ENCODE measurements at places on chromosomes 13 and 19. TPM values are rescaled to one million over a fixed set of nuclear protein-coding genes. Genes with fewer than 3 reads are reported as not detected.
A peak's percentile ranks its signal among the peaks of the same experiment; 100 is the strongest.

The KCNN1 gene
- 2.7 TPM for polyA plus RNA-seq

The NAPSA gene
- 23.2 TPM for polyA plus RNA-seq

The HS6ST3 gene
- polyA plus RNA-seq: 0.05 TPM

The SPRED3 gene
- polyA plus RNA-seq: 0.41 TPM

The VSIG10L gene
- polyA plus RNA-seq: 3.2 TPM

The KLK11 gene
- 5.0 TPM for polyA plus RNA-seq

The LILRA2 gene
- 0.76 TPM for polyA plus RNA-seq

The OXGR1 gene
- polyA plus RNA-seq: 0.36 TPM

The ACP7 gene
- 0.13 TPM for polyA plus RNA-seq

The AZU1 gene
- 1.9 TPM for polyA plus RNA-seq

The MBD3L2 gene
- not detected for polyA plus RNA-seq

The ONECUT3 gene
- polyA plus RNA-seq: 0.06 TPM

The ADPRHL1 gene
- 12.4 TPM for polyA plus RNA-seq

The PRODH2 gene
- 0.21 TPM for polyA plus RNA-seq

The MLLT1 gene
- 63.7 TPM for polyA plus RNA-seq

The CCDC8 gene
- polyA plus RNA-seq: 63.5 TPM

The LNX2 gene
- 17.8 TPM for polyA plus RNA-seq

The MEF2B gene
- 3.5 TPM for polyA plus RNA-seq

The NALCN gene
- polyA plus RNA-seq: 0.34 TPM

GRCh38 chr13:33933810-33934209 lies 115.9 kb downstream of the RFC3 start:
- no peak for DNase-seq

GRCh38 chr13:90984756-90985155 lies 362.7 kb upstream of the MIR17HG start:
- DNase-seq: no peak

DNA sequence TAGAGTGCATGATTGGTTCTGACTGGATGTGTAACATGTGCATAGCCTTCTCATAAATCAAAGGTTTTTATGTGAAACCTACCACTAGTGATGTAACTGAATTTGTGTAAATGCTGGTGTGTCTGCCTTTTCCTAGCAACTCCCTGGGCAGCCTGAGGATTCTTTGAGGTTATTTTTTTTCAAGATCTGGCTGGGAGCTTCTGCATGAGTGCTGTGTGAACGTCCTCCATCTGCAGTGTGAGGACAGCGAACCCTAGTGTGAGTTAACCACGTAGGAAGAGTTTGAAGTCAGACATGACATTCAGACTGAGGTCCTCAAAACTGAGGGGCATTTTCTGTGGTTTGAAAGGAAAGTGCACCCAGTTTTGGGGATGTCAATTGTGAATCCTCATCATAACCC lies 39.9 kb downstream of the DPRX start:
- peak; percentile 2 for DNase-seq

DNA sequence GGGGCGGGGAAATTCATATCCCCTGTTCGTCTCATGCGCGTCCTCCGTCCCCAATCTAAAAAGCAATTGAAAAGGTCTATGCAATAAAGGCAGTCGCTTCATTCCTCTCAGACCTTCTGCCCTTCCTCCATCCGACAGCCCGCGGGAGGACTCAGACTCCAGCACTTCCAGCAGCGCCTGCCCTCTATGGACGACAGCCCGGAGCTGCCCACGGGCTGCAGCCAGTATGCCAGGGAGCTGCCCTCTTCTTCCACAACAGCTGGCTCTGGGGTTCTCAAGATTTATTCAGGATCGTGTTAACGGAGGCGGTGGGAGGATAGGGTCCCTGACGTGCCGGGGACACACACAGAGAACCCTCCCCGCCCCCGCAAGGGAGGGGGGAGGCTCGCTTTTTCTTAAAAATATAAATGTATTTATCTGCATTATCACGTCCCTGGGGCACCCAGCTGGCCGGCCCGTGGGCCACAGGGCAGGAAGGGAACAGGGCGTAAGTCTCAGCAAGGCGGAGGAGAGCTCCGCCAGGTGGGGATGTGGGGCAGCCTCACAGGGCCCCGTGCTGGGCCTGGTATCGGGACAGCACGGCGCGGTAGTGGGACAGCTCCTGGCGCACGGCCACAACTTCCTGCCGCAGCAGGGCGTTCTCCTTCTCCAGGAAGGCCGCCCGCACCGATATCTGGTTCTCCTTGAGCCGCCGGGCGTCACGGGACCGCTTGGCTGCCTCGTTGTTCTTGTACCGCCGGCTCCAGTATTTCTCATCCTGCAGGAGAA lies 6.7 kb downstream of the DBP start:
- DNase-seq: no peak

GRCh38 chr13:36887758-36888521 lies 32.1 kb downstream of the SMAD9 start:
- no peak for DNase-seq

DNA sequence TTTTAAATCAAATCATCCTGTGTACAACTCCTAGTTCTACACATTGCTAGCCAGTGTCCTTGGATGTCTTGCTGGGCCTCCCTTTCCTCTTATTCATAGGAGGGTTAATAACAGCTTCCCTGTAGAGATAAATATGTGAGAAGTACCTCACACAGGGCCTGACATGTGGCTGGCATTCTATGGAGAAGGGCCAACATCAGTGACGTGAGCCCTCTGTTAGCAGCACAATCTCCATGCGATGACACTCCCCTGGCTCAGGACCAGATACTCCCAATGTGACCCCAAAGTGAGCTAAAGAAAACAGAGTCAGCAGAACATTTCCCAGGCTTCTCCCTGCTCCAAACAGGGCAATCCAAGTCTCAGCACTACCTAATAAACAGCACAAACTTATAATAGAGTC lies 818.4 kb downstream of the DIAPH3 start:
- DNase-seq: no peak

DNA sequence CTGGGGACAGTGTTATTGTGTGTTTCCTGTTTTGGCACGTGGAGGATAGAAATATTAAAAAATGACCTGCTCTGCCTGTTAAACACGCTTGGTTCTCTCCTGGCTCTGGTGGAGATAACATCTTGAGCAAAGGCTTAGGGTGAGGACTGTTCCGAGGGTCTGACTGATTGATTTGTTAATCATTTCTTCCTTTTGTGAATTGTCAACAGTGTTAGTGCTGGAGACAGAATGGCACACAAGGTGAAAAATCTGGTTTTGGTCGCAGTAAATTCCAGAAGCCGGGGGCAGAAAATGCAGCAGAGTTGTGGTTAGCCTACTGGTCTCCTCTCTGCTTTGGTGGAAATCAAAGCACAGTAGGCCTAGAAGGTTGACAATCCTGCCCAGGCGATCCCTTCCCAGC lies 163.6 kb downstream of the FGF9 start:
- DNase-seq: no peak

DNA sequence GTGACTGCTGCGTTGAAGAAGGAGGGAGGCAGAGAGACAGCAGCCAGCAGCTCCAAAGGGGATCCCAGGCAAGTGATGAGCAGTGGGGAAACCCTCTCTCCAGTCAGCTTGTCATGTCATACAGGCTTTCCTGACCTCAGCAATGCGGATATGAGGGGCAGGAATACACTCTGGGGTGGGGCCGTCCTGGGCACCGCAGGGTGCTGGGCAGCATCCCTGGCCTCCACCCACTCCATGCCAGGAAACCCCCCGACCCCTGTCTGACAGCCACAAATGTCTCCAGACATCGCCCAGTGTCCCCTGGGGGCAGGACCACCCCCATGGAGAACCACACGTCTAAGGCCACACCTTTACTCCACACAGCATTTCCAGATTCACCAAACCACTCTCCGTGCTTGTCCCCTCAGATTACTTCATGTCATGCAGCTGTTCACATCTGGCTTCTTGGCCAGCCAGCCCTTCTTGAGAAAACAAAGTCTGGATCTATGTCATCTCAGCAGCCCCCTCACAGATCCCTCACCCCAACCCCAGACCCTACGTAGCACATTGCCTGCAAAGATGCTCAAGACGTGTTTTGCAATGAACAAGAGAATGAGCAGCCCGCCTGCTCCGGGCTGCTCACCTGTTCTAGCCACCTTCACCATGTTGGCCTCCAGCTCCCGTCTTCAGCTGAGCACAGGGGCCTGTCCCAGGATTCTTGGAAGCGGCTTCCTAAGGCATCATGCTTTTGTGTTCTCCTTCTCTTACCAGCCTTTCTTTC lies 46.5 kb downstream of the RFX2 start:
- DNase-seq: no peak

DNA sequence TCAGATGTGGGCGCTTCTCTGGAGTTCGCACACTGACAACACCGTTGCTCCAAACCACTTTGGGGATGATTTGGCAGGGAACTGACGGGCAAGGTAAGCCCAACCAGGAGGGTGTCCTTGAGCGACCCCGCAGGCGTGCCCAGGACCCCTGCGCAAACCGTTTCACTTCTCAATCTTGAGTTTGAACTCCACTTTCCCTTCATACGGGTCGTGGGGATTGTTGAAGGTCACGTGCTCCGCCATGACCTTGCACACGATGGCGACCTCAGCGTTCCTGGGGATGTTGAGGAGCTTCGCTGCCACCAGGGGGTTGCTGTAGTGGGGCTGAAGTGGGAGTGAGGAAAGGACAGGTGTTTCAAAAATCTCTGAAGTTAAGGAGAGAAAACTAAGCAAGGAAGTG lies 8.8 kb downstream of the ATP4B start:
- no peak for DNase-seq

- no peak for DNase-seq
Observed at GRCh38 chr13:106357198-106357597, 178.3 kb downstream of the EFNB2 start.

GRCh38 chr13:100532090-100532766 lies 56.4 kb downstream of the GGACT start:
- no peak for DNase-seq

- no peak for DNase-seq
Observed at GRCh38 chr19:7287722-7288121, 6.5 kb downstream of the INSR start.

GRCh38 chr19:32255536-32256295 lies 89.7 kb upstream of the ZNF507 start:
- DNase-seq: no peak

- DNase-seq: peak; percentile 15
Observed at GRCh38 chr13:50629966-50630365, 213.5 kb downstream of the DLEU7 start.

GRCh38 chr19:391726-392374 lies 17.1 kb downstream of the C2CD4C start:
- no peak for DNase-seq

DNA sequence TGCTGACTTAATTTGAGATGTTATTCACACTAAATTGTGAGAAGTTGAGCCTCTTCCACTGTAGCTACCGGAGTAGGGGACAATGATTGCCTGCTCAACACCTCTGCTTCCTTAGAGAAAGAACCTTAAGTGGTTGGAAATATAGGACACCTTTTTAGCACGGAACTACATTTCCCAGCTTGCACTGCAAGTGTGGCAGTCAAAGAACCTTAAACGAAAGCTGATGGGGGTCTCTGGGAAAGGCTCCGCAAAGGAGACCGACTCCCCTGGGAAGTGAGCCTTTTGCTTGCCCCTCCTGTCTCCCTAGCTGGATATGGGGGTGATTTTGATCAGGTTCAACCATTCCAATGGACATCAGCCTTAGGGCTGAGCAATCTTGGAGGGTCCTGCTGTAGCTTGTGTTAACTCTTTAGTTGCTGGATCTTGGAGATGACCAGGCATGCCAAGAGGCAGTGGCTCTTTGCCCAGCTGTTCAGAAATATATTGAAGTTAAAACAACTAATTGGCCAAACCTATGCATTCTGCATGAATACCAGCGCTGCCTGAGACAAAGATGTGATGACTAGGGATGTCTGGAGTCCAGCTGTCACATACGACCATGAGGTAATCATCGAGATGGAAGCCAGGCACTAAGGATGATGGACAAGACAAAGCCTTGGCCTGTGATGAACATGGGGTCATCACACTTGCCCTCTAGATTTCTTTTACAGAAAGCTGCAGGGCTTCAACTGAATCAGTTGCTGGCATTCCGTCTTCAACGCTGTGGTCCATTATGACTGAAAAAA lies 286.5 kb downstream of the FOXO1 start:
- no peak for DNase-seq

GRCh38 chr13:105346141-105346775 lies 1189.2 kb downstream of the EFNB2 start:
- DNase-seq: no peak

GRCh38 chr13:24071423-24072075 lies 89.0 kb upstream of the SPATA13 start:
- DNase-seq: no peak

- DNase-seq: no peak
Observed at GRCh38 chr19:30593975-30594745, 222.0 kb downstream of the ZNF536 start.

DNA sequence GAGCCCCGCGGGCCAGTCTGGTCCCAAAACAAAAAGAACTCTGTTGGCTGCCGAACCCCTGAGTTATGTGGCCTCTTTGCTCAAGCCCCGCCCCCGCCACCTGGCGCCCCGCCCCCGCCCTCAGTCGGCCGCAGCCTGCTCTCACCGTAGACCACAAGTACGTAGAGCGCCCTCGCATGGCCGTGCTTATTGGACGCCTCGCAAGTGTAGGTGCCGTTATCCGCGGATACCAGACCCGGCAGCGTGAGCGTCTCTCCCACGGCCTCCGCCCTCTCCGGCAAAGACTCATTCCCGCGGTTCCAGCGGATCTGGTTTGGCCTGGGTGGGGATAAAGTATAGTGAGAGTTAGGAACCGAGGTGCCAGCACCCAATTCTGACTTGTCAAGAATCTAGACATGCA lies 5.5 kb upstream of the ZNF428 start:
- no peak for DNase-seq

DNA sequence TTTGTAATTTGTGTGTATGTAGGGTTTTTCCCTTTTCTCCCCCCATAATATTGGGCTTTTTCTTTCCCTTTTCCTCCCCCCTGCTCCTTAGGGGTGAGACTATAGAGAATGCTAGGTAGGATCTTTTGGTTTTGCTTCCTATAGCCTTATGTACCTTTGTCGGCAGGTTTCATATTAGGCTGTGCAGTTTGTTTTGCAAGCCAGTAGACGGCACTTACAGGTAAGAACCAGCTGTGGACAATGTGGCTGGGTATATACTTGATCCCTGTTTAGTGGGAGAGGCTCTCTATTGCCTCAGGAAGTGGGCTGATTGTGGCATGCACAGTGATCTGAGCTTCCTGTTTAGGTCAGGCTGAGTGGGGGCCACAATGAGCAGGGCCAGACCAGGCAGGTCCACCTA lies 359.2 kb upstream of the OBI1 start:
- DNase-seq: no peak

DNA sequence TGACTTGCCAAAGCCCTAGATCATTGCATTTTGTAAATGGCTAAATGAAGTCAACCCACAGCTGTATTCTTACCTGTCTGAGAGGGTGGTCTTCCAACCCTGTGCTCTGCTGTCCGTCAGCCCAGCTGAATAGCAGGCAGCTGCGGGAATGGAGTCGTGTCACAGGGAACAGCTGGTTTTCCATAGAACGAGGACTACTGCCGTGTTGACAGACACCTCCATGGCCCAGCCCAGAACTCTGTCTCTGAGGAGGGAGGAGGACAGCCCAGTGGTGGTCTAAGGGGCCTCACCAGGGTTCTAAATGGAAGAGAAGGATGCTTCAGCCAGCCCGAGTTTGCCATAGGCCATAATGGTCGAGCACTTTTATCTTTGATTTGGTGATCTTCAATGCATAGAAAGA lies 110.7 kb downstream of the SLC7A1 start:
- DNase-seq: no peak
